ENCODE measurements at places on chromosomes 6 and 20.

- DNase-seq: no peak
Measured at GRCh38 chr6:154301839-154302752, 54.5 kb downstream of the IPCEF1 start.

GRCh38 chr6:2164481-2164880 lies 80.9 kb downstream of the GMDS start:
- no peak for DNase-seq

DNA sequence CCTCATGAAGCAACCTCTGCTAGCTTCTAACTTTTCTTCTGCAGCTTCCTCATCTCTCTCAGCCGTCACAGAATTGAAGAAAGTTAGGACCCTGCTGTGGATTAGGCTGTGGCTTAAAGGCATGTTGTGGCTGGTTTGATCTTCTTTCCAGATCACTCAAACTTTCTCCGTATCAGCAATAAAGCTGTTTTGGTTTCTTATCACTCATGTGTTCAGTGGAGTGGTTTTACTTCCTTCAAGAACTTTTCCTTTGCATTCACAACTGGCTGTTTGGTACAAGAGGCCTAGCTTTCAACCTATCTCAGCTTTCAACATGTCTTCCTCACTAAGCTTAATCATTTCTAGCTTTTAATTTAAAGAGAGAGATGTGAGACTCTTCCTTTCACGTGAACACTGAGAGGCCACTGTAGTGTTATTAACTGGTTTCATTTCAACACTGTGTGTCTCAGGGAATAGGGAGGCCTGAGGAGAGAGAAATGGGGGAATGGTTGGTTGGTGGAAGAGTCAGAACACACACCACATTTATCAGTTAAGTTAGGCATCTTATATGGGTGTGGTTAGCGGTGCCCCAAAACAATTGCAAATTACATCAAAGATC lies 17.2 kb downstream of the ZSCAN23 start:
- DNase-seq: no peak

- no peak for DNase-seq
Measured at GRCh38 chr6:13304580-13305260, 23.6 kb downstream of the TBC1D7 start.

- no peak for DNase-seq
Measured at GRCh38 chr20:6169251-6169650, 46.4 kb upstream of the FERMT1 start.

- DNase-seq: no peak
Measured at GRCh38 chr6:133854364-133855275, 34.3 kb upstream of the TCF21 start.

- DNase-seq: no peak
Measured at GRCh38 chr20:39935901-39936300, 753.1 kb downstream of the MAFB start.

DNA sequence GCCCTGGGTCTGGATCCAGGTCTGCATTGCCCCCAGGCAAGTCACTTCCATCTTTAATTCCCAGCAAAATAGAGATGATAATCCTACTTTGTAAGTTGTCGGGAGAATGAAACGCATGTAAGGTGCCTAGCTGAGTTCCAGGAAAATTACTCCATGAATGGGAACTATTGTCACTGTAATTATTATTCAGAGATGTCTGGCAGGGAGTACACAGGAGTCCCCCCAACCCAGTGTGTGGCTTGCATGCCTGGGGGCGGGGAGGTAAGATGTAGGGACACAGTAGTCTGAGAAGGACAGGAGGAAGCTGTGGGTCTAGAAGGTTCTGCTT lies 85.4 kb downstream of the CD40 start:
- no peak for DNase-seq

DNA sequence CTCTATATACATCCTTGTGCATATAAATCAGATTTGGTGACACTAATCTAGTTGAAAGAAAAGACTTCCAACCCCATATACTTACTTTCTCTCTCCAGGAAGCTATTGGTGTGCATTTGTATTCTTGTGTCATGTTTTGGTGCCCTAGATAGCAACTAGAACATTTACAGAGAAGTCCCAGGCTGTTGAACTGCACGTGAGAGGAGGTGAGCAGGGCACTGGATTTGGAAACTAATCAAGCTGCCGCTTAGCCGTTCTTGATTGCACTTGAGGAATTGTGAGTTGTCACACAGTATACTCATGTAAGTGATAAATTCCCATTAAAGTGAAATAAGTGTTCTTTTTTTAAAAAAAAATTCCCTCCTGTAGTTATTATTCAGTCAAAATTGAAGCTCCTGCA lies 7.6 kb downstream of the WRNIP1 start:
- no peak for DNase-seq

DNA sequence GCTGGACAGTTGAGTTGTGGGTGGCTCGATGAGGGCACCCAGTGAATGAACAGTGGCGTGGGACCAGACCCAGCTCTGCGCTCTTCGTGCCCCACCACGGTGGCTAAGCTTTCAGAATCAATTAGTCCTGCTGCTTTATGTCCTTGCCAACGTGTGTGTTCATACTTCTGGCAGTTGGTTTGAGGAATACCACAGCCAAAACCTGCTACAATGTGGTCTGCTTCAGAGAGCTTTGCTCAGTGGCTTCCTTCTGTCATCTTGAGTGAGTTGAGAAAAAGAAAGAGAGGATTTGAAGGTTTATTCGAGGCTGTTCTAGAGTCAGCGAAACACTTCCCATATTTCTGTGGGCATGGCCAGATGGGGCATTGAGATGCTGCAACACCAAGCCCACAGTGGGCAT lies 39.5 kb upstream of the SLC22A2 start:
- no peak for DNase-seq

- DNase-seq: no peak
Measured at GRCh38 chr20:21693322-21693721, 12.1 kb upstream of the PAX1 start.

GRCh38 chr6:112235956-112236355 lies 18.4 kb downstream of the LAMA4 start:
- no peak for DNase-seq

DNA sequence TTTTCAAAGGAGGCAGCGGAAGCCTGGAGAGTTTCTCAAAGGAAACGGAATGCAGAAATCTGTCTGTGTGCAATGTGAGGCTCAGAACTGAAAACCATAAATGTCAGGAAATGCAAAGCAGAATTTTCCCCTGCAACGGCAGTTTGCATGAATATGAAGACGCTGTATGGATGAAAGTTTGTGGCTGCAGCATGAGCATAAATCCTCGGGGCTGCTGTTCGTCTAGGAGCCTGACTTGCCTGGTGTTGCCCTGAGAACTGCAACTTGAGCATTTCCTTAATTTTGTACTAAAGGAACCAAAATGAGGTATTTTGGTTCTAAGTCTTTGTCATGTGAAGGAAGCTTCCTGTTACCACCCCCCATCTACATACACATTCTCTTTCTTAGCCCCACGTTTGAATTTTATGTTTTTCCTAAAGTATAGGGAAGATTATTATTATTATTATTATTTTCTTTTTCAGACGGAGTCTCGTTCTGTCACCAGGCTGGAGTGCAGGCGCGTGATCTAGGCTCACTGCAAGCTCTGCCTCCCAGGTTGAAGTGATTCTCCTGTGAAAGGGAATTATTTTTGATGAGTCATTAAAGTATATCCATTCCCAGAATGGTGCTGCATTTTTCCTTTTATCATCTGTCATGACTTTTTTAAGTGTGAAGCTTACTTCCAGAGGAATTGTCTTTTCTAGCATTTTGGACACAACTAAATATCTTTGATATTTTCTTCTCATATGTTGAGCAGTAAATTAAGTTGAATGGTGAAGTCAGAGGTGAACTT lies 33.1 kb downstream of the MTHFD1L start:
- no peak for DNase-seq

DNA sequence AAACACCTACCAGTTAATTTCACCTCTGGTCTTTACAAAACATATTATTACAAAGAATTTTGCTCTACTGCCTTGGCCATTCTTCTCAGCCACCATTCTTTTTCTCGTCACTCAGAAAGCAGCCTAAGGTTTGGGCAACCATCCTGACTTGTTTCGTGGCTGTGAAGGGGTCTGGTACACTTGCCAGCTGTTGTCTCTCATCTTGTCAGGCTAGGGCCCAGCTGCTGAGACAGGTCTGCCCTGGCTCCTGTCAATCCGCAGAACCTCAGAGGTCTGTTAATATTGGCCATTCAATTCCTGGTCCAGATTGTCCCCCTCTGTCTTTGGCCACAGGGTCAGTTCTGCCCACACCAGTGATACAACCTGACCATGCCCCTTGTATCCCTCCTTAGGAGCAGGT lies 197.7 kb downstream of the UBE3D start:
- DNase-seq: no peak
